ENCODE measurements at places on chromosomes 7 and 10.
A peak's percentile ranks its signal among the peaks of the same experiment; 100 is the strongest.

- H3K4me3 ChIP-seq, result no peak overlapping the region
- H3K27me3 ChIP-seq, result no peaks in the 10 kb centered on the region
- no peak overlapping the region for H3K27ac ChIP-seq
- no peak for DNase-seq
These were observed 9.2 kb upstream of the HNRNPF start for GRCh38 chr10:43417950-43418768.

DNA sequence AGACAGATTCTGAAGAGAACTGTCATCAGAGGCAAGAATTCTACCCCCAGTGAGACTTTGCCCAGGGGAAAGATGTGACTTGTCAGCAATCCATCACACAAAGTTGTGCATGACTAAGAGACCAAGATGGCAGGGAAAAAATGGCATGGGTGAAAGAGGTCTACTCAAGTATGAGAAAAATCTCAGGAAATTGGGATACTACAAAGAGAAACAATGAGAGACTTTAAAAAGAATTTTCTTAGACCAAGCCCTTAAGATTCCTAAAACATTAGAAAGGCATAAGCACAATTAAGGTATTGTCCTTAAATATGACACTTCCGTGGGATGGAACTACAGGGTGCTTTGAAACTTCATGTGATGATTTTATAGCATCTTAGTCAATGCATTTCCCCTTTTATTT, 45.6 kb upstream of the PDE1C start:
- DNase-seq, result peak; percentile 81
- H3K4me1 ChIP-seq, result peaks cover 17% of the 10 kb centered on the region
- H3K27ac ChIP-seq, result peak overlapping the region; percentile 20
- peaks cover 8% of the 10 kb centered on the region for H3K36me3 ChIP-seq
- H3K27me3 ChIP-seq, result no peaks in the 10 kb centered on the region
- H3K4me3 ChIP-seq, result no peak overlapping the region

DNA sequence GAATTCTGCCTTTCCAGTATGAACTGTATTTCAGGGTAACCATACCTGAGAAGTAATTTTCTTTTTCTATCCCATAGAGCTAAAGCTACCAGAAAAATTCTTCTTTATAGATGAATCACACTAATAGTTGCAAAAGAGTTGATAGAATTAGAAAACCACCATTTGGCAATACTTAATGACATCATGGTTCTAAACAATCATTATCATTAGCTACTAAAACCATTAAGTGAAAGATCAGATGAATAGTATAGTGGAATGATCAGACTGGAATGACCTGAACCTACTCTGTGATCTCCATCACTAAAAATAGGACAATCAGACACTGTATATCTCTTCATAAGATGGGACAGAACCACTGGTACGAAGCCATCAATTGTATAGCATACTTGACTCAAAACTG, 19.8 kb upstream of the ZC3HAV1L start:
- H3K4me3 ChIP-seq, result no peak overlapping the region
- H3K27me3 ChIP-seq, result no peaks in the 10 kb centered on the region
- H3K4me1 ChIP-seq, result no peaks in the 10 kb centered on the region

GRCh38 chr7:21640105-21640504, 97.3 kb downstream of the DNAH11 start:
- no peaks in the 10 kb centered on the region for H3K36me3 ChIP-seq
- peak; percentile 47 for DNase-seq
- no peak overlapping the region for H3K4me3 ChIP-seq
- H3K27me3 ChIP-seq, result peaks cover 64% of the 10 kb centered on the region
- H3K4me1 ChIP-seq, result peaks cover 30% of the 10 kb centered on the region
- H3K27ac ChIP-seq, result peak overlapping the region; percentile 14

- H3K27ac ChIP-seq, result no peak overlapping the region
- no peak overlapping the region for H3K4me3 ChIP-seq
- no peak for DNase-seq
- H3K27me3 ChIP-seq, result no peaks in the 10 kb centered on the region
These were observed 46.3 kb upstream of the NANOS1 start for GRCh38 chr10:118983263-118983662.

Measured in PC-3 (cell line).